HT-29 (cell line): ENCODE measurements at places on chromosomes 3 and 15. TPM values are rescaled to one million over a fixed set of nuclear protein-coding genes. Genes with fewer than 3 reads are reported as not detected.
A peak's percentile ranks its signal among the peaks of the same experiment; 100 is the strongest.

Gene POTEB3
- total RNA-seq: not detected in 2 replicates

Gene EIF3J
- total RNA-seq: 25.6 and 29.8 TPM in 2 replicates

DNA sequence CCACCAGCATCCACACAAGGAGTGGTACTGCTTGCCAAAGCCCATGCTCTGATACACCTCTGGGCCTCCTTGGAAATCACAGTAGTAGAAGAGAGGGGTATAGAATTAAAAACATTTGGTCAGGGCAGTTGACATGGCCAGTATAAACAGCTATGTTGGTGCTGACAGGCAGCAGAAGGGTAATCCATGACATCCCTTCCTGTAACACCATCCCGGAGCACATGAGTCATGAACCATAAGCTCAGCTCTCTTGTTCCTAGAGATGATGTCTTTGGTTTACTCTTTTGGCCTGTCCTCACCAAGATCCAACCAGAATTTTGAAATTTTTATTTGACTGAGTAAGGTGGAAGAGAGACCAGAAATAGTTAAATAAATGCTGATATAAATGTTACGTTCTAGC lies 132.6 kb upstream of the CTDSPL start:
- no peak for DNase-seq

DNA sequence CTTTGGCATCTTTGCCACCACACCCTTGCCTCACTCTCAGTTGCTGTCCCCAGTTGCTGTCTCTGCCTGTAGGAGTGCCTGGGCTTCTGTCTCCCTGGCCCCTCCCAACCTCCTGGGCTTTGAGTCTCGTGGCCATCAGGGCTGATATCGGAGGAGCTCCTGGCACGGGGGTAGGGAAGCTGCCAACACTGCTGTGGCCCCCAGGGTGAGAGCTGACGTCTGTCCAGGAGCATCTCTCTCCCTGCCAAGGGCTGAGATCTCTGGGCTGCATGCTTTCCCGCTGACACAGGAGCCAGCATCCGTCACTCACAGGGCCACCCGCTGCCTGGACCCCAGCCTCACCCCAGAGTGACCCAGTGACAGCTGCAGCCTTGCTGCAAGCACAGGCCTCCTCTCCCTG lies 47.4 kb downstream of the EXOG start:
- DNase-seq: no peak

DNA sequence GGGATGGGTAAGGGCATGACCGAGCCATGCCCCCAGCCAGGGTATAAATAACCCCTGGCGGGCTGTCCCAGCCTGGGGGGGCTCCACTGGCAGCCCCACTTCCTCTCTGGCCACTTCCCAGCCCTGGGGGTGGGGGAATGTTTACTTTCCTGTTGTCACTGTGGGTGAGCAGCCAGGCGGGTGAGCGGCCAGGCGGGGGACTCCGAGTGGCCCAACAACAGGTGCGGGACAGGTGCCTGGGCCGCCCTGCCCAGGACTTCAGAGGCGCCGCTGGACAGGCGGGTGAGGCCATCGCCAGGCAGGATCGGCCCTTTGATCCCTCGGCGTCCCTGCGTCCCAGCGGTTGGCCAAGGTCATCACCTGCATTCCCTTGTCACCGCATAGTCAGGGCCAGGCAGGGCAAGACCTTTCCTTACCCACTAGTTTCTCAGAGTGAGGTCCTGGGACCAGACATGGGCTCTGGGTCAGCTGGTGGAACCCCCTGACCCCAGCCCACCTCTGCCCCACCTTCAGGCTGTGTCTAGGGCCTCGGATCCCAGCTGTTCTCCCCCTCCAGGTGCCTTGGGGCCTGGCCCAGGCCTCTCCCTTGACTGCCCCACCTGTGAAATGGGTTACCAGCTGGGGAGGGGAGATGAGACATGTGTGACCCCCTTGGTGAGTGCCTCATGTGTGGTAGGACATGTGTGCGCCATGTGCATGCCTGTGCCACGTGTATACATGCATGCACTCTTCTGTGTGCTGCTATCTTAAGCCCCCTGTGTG lies 16.6 kb downstream of the SEMA3F start:
- DNase-seq: peak; percentile 46

GRCh38 chr3:126742057-126742456 lies 38.0 kb downstream of the CHCHD6 start:
- no peak for DNase-seq
